ENCODE measurements at places on chromosomes 6 and 20. TPM values are rescaled to one million over a fixed set of nuclear protein-coding genes. Genes with fewer than 3 reads are reported as not detected.
A peak's percentile ranks its signal among the peaks of the same experiment; 100 is the strongest.

DNA sequence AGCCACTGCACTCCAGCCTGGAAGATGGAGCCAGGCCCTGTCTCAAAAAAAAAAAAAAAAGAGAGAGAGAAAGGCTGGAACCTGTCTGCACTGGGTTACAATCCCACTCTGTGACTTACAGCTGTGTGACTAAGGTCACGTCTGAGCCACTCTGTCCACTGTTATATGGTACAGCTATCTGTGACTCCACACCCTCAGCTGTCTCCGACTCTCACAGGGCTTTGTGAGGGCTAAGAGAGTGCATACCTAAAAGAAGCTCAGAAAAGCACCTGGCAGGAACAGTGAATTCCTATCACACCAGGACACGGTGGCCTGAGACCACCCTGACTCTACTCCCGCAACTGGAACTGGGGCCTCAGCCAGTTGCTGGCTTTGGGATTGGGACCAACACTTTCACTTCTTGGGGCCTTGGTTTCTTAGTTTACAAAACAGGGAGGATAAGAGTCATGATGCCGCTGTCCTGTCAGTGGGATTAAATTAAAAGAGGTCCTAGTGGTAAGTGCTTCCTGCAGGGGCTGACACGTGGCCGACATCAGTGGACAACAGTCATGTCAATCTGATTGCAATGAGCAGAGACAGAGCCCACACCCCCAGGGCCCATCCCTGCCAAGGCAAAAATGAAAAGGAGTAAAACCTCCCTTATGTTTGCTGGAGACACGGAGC lies 5.7 kb upstream of the CD93 start:
- no peak for DNase-seq

- DNase-seq: no peak
These were observed 84.9 kb downstream of the ASCC3 start for GRCh38 chr6:100796049-100796823.

- no peak for DNase-seq
These were observed 116.1 kb downstream of the IBTK start for GRCh38 chr6:82131441-82131840.

- no peak for DNase-seq
These were observed 771 bp downstream of the ARFRP1 start for GRCh38 chr20:63706852-63707557.

DNA sequence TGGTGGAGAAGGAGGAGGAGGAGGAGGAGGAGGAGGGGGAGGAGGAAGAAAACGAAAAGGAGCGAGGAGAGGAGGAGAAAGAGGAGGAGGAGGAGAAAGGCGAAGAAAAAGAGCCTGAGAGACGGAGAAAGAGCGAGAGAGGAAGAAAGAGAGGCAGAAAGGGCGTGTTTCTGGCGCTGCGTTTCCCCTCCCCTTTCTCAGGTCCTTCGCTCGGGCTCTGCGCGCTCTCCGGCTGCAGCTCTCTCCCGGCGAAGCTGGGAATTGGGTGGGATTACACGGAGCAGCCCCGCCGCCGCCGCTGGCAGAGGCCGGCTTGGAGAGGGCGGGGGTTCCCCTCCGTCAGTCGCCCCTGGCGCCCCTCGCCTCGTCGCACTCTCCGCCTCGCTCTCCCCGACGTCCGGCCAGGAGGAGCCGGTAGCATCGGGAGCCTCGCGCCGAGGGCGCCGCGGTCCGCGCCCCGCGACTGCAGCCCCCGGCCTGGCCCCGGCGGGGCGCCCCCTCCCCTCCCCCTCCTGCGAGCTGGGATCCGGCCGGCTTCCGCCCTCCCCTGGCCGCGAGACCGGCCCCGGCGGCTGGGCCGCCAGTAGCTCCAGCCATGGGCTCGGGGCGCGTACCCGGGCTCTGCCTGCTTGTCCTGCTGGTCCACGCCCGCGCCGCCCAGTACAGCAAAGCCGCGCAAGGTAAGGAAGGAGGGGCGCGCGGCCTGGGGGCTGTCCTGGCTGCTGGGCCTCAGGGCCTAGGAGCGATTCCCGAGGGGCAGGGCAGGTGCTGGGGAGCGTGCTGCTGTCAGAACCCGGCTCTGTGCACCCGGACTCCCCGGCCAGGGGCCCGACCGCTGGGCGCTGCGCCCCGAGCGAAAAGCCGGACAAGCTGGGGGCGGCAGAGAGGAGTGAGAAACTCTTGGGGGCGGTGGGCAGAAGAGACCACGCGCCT lies at the start of gene SCUBE3:
SCUBE3 (plus strand) TSS at position 133 of the 933 bp plus-strand sequence; CDS start at position 596, 463 bp downstream.
- peak; percentile 59 for DNase-seq

GRCh38 chr6:139014945-139015344 lies 13.6 kb upstream of the ABRACL start:
- DNase-seq: no peak

- DNase-seq: peak; percentile 17
These were observed 26.3 kb upstream of the APMAP start for GRCh38 chr20:25018841-25019240.

GRCh38 chr6:15956205-15957106 lies 172.4 kb upstream of the MYLIP start:
- DNase-seq: no peak

- peak; percentile 38 for DNase-seq
These were observed 40.8 kb upstream of the TIAM2 start for GRCh38 chr6:154954347-154954746.

GRCh38 chr20:4592316-4593148 lies 129.2 kb upstream of the PRND start:
- peak; percentile 60 for DNase-seq

- DNase-seq: no peak
These were observed 206.8 kb downstream of the TINAG start for GRCh38 chr6:54515013-54515412.

DNA sequence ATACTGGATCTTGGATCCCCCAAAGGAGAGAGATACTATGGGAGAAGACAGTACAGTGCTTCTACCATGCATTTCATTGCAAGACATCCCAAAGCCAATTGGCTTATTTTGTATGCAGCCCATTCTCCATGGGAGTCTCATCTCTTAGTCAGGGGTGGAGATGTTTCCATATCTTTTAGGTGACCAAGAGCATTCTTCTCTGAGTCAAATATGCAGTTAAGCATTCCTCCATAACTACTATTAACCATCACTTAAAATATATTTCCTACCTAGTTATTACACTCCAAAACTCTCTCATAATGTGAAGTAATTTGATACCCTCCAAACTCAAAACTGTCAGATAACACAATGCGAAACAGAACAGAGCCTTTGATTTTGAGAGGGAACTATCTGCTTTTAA lies 542.6 kb downstream of the HDGFL1 start:
- DNase-seq: no peak

- DNase-seq: peak; percentile 32
These were observed 123.5 kb downstream of the TTLL2 start for GRCh38 chr6:167448378-167448777.

DNA sequence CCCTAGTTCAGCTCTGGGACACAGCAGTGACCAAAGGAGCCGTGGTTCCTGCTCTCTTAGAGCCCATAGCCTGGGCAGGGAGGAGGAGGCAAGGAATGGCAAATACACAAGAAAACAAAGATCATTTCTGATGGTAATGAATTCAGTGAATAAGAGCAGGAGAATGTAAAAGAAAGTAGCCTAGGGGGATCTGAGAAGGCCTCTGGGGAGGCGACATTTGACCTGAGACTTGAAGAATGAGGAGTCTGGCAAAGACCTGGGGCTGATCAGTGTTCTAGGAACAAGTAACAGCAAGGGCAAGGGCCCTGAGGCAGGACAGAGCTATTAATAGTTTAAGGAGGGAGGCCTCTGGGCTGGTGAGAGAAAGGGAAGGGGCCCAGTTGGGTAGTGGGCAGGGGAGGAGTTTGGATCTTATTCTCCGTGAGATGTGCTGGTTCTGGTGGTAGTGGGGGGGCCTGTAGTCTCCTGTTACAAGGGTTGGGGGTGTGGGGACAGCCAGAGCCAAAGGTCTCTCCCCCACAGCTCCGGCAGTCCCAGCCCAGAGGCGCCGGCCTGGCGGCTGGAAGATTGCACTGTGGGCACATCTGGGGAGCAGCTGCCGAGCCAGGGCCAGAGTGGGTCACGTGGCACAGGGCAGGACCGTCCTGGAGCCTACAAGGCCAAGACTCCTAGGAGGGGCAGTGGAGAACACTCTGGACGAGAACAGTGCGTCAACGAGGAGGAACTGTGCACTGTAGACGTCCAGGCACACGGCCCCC lies 9.3 kb upstream of the ID1 start:
- DNase-seq: peak; percentile 98

DNA sequence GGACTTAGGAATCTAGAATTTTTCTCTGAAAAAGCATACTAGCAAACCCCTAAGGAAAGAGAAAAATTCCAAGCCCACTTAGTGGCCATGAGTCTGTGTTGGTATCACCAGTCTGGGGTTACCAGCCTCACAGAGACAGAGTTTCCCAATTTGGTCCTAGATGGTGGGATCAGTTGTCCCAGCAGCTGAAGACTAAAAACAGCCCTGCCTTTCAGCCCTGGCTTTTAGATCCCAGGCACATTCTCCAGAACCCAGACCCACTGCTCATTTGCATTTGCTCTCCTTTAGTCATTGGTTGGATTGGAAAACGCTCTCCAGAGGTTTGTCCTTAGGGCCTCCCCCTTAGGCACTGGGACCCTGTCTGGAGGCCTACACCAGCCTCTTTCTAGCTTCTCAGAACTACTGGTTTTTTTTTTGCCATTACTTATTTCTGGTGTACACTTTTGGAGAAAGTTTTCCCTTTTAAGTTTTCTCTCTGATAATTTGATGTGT lies 39.1 kb upstream of the FOXO3 start:
- DNase-seq: no peak

DNA sequence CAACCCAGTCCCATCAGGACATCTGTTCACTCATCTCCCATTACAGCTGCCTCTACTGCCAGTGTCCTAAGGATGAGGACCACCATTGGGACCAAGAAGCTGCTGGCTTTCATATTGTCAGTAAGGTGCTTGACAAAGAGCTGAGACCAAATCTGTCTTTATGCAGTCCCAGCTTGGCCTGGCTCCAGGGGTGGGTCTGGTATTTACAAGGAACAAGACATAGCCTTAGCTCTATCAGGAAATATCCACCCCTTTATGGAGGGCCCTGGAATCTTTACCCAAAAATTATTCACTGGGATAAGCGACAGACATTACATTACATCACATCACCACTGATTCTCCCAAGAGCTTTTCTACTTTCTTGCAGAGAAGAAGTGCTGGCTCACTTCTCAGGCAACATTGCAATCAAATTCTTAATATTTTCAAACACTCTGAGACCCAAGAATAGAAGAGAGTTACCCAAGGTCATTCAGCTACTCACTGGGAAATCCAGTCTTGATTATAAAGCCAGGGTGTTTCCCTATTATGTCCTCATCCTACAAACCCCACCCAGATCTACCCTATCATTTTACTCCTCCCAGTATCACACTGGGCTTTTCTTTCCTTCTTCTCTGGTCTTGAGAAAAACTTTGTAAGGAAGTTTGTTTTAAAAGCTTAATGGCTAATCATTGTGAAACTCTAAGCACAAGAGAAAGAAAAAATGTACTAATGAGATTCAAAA lies 11.5 kb upstream of the PI3 start:
- no peak for DNase-seq

DNA sequence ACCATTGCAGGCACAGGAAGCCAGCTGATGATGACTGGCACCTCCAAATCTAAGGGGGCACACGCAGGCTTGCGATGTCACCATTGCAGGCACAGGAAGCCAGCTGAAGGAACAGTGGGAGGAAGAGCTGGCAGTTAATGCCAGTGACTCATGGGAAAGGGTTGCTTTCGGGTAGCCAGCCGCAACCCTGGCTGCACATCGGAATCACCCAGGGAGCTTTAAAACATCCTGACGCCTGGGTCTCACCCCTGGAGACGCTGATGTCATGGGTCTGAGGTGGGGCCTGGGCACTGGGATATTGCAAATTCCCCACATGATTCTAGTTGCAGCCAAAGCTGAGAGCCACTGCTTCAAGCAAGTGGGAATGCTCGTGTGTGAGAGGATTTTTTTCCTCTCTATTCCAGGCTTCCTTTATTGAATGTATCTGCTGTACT lies 16.1 kb upstream of the CCN6 start:
- DNase-seq: peak; percentile 93

DNA sequence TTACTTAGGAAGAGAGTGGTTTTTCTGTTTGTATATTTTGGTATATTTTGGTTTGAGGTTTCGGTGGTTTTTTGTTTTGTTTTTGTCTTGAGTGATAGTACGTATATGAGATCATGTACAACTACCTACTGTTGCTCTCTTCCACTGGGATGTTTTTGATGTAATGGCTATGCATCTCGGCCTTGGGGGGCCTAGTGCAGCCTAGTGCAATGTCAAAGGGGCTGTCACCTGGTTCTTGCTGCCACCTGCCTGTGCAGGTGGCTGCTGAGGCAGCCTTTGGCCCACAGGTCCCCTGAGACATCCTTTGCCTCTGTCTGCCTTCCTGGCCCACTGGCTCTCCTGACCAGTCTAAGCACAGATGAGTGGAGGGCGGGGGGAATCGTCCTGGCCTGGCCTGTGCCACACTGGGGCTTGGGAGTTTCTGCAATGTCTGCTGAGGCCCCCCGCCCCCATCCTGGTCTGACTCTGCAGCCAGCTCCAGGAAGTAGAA lies 546.6 kb downstream of the CD83 start:
- DNase-seq: peak; percentile 7

DNA sequence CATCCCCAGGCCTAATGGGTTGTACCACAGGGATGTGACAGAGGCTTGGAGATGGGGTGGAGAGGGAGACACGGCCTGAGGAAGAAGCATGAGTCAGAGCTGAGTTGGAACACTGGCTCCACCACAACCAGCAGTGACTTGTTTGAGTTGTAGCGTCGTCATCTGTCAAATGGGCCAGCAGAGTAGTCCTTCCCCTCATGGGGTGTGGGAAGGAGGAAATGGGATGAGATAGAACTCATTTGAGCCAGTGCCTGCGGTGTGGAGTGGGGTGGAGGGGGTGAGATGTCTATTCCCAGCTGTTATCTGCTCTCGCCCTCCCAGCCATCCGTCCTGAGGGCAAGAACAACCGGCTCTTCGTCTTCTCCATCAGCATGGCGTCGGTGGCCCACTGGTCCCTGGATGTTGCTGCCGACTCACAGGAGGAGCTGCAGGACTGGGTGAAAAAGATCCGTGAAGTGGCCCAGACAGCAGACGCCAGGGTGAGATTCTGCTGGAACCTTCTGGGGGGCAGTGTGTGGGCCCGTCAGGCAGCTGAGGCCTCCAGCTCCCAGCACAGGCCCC lies 32.5 kb downstream of the PLCG1 start:
- no peak for DNase-seq

The SLC52A3 gene
- not detected for total RNA-seq

The ABHD16A gene
- 37.6 TPM for total RNA-seq

The TSPO2 gene
- total RNA-seq: not detected

The BPIFB6 gene
- not detected for total RNA-seq

The EYS gene
- total RNA-seq: not detected

The C6orf58 gene
- total RNA-seq: not detected

The OPRL1 gene
- 0.16 TPM for total RNA-seq

The CFAP206 gene
- total RNA-seq: not detected

The TP53TG5 gene
- total RNA-seq: not detected

The COL11A2 gene
- total RNA-seq: not detected

The LPIN3 gene
- total RNA-seq: not detected

The ASCC3 gene
- 61.8 TPM for total RNA-seq

The DDX43 gene
- total RNA-seq: not detected

The OR12D2 gene
- total RNA-seq: not detected

The MRPS10 gene
- 54.4 TPM for total RNA-seq

The TIAM2 gene
- total RNA-seq: 48.3 TPM

The SLC16A10 gene
- total RNA-seq: not detected

Measured in SJSA1 (cell line).